ENCODE measurements at places on chromosomes 16 and 17.

GRCh38 chr17:68470961-68471360, 13.7 kb upstream of the WIPI1 start:
- no peak for DNase-seq

- DNase-seq, result no peak
Observed at GRCh38 chr16:7450440-7450839, 117.8 kb downstream of the RBFOX1 start.

DNA sequence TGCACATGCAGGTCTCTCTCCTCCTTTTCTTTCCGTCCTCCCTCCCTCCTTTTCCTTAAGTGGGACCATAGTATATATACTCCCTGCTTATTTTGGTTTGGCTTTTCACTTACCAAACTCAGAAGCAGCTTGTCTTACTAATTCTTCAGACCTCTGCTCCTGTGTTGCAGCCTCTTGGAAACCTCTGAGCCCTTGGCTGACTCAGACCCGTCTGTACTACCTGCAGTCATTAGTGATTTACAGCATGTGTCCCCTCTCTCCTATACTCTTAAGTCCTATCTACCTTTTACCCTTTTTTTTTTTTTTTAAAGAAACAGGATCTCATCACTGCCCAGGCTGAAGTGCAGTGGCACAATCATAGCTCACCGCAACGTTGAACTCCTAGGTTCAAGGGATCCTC, 207.0 kb downstream of the STX8 start:
- no peak for DNase-seq

GRCh38 chr16:87829622-87829980, 39.7 kb downstream of the SLC7A5 start:
- DNase-seq, result no peak

GRCh38 chr16:82421851-82422250, 204.9 kb upstream of the CDH13 start:
- DNase-seq, result no peak

GRCh38 chr17:52419229-52419641, 260.7 kb upstream of the CA10 start:
- no peak for DNase-seq

- DNase-seq, result no peak
Observed at GRCh38 chr16:12229759-12230594, 253.4 kb downstream of the SNX29 start.

DNA sequence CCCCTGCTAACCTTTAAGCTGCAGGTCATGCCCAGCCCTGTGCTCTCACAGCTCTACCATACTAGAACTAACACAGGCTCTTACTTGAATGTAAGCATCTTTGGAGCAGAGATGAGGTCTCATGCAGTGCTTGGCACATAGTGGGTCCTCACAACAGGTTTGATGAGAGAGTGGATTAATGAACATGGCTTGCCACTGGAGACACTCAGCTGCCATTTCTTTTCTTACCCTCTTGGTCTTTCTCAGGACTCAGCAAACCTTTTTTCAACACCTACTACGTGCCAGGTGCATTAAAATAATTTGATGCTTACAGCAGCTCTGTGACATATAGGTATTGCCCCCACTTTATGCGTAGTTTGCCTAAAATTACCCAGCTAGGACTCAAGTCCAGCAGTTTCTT, 133.2 kb downstream of the MSI2 start:
- DNase-seq, result no peak

- DNase-seq, result no peak
Observed at GRCh38 chr17:7818746-7819645, 15.0 kb upstream of the KDM6B start.

GRCh38 chr17:44663095-44663494, 6.8 kb downstream of the MEIOC start:
- no peak for DNase-seq

- DNase-seq, result no peak
Observed at GRCh38 chr17:73911726-73912372, 267.6 kb upstream of the SDK2 start.

DNA sequence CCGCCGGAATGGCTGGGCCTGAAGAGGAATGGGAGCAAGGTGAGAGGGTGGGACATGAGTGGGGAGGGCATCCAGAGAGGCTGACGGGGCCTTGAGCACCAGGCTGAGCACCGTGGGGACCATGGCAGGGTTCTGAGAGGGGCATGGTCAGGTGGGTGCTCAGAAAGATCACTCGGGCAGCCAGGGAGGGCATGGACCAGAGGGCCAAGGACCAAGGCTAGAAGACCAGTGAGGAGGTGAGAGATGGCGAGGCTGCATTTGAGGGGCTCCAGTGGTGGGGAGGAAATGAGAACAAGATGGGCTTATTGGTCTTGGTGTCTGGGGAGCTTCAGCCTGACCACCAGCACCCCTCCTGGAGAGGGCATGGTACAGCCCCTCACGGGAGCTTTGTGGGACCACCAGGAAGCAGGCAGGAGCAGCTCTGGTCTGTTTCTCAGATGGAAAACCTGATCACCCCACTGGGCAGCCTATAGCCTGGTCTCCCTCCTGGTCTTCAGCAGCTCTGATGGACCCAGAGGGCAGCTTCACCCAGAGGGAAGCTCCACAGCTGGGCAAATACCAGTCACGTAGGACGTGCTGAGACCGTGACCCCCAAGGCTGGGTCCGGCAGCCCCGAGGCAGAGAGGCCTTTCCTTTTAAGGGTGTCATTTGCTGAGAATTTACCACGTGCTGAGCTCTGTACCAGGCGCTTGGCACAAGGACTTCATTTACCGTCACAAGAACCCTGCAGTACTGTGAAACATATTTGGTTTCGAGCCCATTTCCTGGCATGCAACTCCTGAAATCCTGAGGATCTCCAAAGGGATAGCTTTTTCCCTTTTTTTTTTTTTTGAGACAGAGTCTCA, 11.4 kb upstream of the NCBP3 start:
- no peak for DNase-seq

- no peak for DNase-seq
Observed at GRCh38 chr17:82358465-82359350, at the start of gene TEX19. Gene TEX19 (plus strand): TSS chr17:82359247. CDS start chr17:82362151, 2,904 bp downstream.

DNA sequence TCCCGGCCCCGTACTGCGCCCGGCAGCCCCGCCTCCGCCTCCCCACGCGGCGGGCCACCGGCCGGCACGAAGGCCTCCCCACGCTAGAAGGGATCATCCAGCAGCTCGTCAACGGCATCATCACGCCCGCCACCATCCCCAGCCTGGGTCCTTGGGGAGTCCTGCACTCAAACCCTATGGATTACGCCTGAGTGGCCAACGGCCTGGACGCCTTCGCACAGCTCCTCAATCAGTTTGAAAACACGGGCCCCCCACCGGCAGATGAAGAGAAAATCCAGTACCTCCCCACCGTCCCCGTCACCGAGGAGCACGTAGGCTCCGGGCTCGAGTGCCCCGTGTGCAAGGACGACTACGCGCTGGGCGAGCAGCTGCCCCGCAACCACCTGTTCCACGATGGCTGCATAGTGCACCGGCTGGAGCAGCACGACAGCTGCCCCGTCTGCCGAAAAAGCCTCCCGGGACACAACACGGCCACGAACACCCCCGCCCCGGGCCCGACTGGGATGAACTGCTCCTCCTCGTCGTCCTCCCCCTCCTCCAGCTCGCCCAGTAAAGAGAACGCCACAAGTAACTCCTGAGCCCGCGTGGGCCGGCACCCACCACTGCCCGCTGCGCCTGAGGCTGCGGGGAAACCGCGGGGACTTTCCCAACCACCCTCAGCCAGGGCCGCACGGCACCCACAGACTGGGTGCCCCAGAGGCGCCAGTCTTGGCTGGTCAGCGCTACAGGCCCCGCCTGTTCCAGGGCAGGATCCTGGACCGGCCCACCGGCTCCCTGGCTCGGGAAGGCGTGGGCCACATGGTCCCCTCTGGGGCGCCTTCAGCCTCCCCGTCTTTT, 39.0 kb upstream of the AKAP1 start:
- peak; percentile 54 for DNase-seq

GRCh38 chr17:28345419-28346198, 10.0 kb downstream of the TNFAIP1 start:
- DNase-seq, result no peak

DNA sequence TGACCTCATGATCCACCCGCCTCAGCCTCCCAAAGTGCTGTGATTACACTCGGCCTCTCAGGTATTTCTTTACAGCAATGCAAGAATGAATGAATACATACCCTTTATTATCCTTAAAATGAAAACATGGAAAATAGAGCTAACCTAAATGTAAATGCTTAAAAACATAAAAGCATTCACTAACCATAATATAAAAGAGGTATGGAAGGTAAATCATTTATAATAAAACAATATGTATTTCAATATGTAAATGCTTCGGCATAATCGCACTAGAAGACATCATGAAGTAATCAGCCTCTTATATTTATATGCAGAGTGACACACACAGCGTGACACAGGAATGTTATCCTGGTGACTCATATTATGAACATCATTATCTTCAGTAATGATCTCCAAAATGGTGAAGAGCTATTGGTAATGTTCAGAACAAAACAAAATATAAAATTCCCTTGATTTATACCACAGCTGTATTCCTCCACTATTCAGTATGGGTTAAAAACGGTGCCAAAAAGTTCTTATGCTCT, 53.9 kb downstream of the AIPL1 start:
- no peak for DNase-seq

DNA sequence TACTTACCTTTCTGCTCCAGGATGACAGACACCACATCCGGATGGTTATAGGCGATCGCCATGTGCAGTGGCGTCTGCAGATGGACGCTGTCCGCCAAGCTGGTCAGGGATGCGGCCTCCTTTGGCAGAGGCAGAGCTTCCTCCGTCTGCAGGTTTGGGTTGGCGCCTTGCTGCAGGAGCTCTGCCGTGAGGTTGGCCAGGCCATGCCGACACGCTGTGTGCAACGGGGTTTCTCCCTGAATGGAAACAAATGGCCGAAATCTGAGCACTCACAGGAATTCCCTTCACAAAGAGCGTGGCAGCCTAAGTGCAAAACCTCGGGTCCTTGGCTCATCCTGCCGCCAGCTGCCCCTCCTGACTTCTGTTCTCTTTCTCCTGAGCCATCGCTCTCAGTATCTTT, 41.8 kb downstream of the CYB5D2 start:
- DNase-seq, result no peak

DNA sequence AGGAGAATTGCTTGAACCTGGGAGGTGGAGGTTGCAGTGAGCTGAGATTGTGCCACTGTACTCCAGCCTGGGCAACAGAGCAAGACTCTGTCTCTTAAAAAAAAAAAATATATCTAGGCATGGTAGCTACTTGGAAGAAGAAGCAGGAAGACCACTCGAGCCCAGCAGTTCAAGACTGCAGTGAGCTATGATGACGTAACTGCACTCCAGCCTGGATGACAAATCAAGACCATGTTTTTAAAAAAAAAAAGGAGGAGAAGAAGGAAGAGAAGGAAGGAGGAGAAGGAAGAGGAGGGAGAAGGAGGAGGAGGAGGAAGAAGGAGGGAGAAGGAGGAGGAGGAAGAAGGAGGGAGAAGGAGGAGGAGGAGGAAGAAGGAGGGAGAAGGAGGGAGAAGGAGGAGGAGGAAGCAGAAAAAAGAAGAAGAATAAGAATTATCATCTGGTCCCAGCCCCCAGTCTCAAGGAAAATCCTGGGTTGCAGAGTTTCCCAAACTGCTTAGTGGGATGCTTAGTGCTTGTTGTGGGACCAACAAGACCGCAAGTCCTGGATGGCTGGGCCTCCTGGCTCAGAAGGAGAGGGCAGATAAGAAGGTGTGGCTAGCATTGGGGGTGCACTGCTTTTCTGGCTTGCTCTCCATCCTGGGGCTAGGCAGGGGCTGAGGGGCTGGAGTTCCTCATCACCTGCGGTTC, 3.7 kb upstream of the DRC7 start:
- DNase-seq, result no peak

- peak; percentile 63 for DNase-seq
Observed at GRCh38 chr17:21019976-21020586, 22.7 kb downstream of the USP22 start.

- no peak for DNase-seq
Observed at GRCh38 chr17:65742403-65743307, 181.2 kb upstream of the AXIN2 start.

GRCh38 chr17:5587438-5588032, 3.2 kb upstream of the NLRP1 start:
- peak; percentile 76 for DNase-seq

- no peak for DNase-seq
Observed at GRCh38 chr16:47713225-47713595, 252.1 kb downstream of the PHKB start.

Measured in immature natural killer cell (primary cell).